ENCODE measurements at places on chromosomes 4 and X.

DNA sequence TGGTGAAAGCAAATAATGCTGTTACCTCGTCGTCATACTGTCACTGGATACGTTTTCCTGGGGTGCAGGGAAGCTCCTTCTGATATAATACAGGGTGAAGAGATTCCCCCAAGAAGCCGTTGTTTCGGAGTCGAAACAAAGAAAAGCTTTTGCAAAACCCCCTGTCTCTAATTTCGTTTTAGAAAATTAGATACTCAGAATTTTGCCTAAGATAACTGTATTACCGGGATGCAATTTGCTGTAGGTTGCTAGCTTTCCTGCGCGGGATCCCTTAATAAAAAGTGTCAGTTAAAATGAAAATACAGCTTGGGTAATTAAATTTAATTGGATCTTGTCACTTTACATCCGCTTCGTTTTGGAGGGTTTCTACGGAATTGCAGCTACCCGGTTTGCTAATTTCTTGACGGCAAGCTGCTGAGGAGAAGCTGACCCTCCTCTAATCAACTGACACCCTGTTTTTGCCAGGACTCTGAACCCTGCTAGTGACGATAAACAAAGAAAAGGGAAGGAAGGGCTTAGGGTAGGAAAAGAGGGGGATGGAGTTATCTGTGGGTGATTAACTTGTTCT is 174.6 kb downstream of the SHOX start:
- no peak for ATAC-seq

GRCh38 chr4:158667651-158668198 is 4.0 kb downstream of the C4orf46 start:
- ATAC-seq: no peak

- ATAC-seq: no peak
Measured at GRCh38 chrX:47224266-47224895, 5.9 kb downstream of the CDK16 start.

DNA sequence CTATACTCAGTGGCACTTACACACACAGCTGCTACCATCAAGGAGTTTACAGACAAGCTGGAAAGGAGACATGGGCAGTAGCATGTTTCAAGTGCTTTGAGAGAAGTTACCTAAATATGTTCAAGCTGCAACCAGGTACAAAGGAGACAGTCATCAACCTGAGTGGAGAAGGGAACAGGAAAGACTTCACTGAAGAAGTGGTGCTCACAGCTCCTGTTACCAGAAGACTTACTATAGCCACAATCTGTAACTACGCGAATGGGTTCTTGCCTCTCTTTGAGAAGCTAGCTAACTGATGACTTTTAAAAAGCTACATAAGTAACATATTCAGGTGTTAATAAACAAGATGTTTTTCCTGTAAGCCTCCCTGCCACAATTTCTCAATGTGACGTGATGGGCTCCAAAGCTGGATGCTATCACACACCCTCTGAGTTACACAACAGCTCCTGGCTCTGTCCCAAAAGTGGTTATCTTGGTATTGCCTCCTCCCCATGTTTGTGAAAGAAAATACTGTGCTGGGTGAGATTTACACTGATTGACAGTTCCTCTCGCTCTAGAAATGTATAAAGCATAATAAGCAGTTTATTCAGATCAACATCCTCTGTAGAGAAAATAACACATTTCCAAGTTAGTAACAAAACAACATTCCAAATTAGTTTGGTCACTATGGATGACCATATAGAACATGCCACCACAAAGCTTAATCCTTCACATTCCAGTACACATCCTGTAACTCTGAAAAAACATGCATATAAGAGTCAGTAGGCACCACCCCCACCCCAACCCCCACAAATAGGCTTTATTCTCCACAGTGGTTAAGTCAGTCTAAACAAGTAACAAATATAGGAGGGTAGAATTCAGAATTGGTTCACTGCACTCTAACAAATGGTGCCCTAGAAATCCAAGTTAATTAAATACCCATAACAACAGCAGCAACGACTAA is 81.8 kb downstream of the FRYL start:
- no peak for ATAC-seq

DNA sequence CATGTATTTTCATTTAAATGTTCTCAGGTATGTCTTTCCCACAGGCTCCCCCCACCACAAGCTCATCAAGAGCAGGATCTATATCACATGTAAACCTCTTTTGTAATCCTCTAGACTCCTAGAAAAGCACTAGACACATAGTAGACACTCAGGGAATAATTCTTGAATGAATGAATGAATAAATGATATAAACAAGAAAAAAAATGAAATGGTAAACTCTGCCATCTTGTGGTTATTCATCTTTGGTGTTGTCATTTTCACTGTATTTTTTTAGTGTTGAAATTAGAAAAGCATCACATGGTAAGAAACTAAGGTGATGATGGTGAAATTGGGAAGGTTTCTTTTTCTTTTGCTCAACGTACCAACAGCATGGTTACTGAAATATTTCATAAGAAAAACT is 34.2 kb upstream of the C1GALT1C1 start:
- no peak for ATAC-seq

DNA sequence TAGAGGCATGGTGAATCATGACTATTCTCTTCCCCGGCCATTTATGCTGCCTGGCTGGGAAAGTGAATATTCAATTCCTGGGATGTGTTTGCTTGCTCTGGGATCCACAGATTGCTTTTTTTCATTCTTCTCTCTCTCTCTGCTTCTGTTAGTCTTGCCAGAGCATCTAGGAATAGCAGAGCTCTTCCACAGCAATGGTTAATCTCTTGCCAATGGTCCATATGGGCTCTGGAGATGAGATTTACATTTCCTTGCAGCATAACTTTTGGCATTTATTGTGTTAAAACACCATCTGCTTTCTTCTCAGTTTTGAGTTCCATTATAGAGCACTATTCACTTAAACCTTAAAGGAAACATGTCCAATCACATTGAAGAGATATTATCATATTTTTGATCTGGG is 59.2 kb upstream of the GUCY1A1 start:
- ATAC-seq: no peak

- no peak for ATAC-seq
Measured at GRCh38 chr4:129526812-129527211, 430.9 kb downstream of the C4orf33 start.

GRCh38 chr4:169199184-169199583 is 71.6 kb downstream of the SH3RF1 start:
- no peak for ATAC-seq

DNA sequence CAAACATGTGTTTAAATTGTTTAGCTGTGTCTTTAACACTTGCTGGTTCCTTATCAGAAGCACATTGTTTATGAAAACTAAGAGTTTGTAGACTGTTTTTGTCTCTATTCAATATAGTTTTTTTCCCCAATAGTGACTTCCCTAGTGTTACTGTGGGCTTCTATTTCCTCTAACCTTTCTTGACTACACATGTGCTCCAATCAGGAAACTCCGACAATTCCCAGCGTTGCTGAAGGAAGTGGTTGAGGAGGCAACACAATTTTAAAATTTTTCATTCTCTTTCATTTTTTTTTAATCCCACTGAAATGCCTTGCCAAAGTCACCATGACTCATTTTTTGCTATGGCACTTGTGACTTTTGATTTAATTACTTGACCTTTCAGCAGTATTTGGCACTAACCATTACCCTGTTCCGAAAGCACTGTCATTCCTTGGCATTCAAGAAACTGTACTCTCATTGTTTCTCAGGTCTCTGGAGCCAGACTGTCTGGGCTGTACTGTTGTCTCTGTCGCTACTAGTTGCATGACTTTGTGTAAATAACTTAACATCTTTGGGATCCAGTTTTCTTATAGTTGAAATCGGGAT is 67.6 kb upstream of the FREM3 start:
- ATAC-seq: no peak

DNA sequence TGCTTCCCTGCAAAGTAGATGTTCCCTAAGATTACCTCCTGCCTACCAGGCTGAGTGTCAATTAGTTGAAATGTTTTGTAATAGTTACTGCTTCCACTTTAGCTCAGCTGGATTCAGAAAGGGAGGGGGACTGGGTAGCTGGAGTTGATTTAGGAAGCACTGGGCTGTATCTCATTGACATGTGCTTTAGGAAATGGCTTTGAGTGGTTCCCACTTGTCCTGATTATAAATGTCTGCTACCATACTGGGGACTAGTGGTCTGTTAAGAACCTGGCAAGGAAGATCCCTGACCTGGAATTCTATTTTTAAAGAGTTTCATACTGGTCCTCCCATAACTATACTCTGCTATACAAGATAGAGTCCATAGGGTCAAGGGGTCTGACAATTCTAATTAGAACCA is 363.9 kb upstream of the PPP1R2C start:
- ATAC-seq: no peak

GRCh38 chrX:123267220-123267619 is 83.1 kb downstream of the GRIA3 start:
- ATAC-seq: no peak

DNA sequence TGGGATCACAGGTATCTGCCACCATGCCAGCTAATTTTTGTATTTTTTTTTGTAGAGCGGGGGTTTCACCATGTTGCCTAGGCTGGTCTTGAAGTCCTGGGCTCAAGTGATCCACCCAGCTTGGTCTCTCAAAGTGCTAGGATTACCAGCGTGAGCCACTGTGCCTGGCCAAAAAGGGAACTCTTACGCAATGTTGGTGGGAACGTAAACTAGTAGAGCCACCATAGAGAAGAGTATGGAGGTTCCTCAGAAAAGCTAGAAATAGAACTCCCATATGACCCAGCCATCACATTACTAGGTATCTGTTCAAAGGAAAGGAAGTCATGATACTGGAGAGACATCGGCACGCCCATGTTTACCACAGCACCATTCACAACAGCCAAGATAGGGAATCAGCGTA is 85.9 kb downstream of the PRKX start:
- no peak for ATAC-seq

DNA sequence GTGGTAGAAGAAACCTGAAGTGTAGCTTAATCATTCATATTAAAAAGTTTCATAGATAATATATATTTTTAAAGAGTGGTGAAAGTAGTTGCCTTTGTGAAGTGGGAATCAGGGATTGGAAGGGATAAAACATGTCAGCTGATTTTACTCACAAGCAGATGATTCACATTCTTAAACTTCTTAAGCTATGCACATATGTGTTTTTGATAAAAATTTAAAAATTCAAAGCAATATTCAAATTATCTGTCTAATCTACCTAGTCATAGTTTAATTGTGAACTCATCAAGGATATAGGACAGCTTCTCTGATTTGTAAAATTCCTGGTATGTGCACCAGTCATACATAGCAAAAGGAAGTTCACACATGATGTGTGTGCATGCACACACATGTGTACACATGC is 520.6 kb upstream of the PITX2 start:
- ATAC-seq: no peak

DNA sequence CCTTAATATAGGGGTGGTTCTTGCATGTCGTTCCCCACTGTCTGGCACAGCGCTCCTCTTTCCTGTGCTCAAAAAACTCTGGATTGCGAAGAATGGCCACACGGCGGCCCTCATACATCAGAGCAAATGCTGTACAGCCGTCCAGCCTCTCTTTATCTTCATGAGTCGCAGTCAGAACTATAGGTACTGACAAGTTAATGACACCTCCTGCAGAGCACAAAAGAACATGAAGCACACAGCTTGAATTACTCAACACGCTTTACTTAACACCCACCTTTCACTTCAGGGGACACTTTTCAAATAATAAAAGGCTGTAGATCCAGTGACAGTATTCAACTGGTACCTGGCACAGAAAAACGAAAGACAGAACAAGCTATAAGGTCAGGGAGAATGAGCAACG is 65.3 kb downstream of the PAPSS1 start:
- ATAC-seq: no peak

DNA sequence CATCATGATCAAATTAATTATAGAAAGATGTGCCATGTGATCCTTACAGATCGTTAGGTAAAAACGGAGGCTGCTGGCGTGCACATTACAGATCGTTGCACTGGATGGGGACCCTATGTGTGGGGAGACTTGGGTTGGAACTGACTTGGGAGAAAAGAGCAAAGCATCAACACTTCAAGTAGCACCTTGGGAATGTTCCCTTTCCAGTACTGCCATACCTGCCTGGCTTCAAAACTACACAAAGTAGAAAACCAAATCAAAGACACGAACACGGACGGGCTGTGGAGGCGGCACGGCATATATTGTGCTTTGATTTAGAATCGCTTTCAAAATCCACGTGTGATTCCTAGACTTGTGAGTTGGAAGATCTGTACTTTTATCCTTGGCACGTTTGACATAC is 898 bp downstream of the CMC4 start:
- no peak for ATAC-seq

- no peak for ATAC-seq
Measured at GRCh38 chr4:140150636-140150885, 3.4 kb downstream of the MAML3 start.

DNA sequence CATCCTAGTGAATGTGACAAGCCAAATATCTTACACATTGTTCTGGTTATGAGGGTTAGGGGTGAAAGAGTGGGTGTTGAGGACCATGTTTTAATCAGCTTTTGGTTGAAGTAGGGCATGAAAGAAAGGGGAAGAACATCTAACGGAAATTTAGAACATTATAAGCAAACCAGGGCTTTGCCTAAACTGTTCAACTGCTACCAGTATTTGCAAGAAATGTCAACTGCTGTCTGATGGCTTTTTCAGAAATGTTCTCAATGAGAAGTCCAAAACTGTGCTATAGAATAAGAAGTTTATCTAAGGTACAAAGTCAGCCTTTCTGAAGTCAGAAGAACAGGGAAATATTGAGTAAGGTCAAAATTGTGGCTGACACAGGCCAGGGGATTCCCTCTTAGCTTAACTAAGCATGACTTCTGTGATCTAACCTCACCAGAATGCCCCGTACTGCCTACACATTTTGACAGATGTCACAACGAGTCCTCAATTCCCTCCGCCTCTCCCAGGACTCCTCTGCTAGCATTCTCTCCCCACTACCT is 67.1 kb downstream of the DTHD1 start:
- peak; percentile 86 for ATAC-seq

- ATAC-seq: no peak
Measured at GRCh38 chrX:71671938-71672337, 4.6 kb downstream of the LOC101059915 start.

- no peak for ATAC-seq
Measured at GRCh38 chr4:89216422-89216821, 91.2 kb downstream of the GPRIN3 start.

GRCh38 chr4:182716192-182716591 is 201.0 kb downstream of the DCTD start:
- ATAC-seq: no peak

DNA sequence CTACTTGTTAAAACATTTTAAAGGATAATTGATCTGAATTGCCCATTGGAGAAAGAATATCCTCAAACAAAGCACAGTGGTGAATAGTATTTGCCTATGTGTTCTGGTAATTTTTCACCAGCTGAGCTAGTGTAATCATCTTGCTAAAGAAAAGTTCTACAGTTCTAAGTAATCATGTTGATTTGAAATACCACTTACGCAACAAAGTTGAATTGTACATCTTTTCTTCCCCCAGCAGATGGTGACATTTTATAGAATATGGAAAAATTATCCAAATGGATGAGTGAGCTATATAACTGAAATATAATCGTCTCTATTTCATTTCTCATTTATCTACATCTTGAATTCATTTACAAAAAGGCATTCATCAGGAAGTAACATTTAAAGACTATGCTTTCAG is 9.7 kb upstream of the ZNF674 start:
- ATAC-seq: no peak
